ENCODE measurements at places on chromosomes 1 and 21.

- no peak for DNase-seq
Observed at GRCh38 chr21:37264808-37265207, 2.3 kb downstream of the VPS26C start.

- no peak for DNase-seq
Observed at GRCh38 chr1:203764105-203765028, 616 bp upstream of the LAX1 start.

GRCh38 chr21:45146801-45147200 is 72.4 kb downstream of the ADARB1 start:
- no peak for DNase-seq

- no peak for DNase-seq
Observed at GRCh38 chr1:155011437-155012025, 8.9 kb downstream of the ZBTB7B start.

DNA sequence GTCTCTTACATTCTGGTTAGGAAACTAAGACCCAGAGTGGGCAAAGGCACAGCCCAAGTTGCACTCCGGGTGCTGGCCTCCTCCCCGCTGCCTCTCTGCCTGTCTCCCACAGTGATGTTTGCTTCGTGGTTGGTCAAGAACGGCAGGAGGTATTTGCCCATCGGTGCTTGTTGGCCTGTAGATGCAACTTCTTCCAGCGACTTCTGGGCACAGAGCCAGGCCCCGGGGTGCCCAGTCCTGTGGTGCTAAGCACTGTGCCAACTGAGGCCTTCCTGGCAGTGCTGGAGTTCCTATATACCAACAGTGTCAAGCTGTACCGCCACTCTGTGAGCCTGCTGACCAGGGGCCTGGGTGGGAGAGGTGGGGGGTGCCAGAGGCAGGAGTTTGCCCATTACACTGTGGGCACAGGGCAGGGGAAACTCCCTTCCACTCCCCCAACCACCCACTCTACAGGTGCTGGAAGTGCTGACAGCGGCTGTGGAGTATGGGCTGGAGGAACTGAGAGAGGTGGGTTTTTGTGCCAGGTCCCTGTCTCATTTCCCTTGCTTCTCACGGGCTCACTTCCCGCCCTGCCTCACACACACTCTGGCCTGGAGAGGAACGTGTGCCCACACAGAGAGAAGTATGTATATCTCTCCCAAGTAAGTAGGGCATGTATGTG is 1.9 kb downstream of the BTBD19 start:
- no peak for DNase-seq

- DNase-seq, result no peak
Observed at GRCh38 chr1:78492386-78492950, 1.7 kb downstream of the PTGFR start.

- DNase-seq, result peak; percentile 11
Observed at GRCh38 chr1:203871114-203871880, 9.9 kb downstream of the SNRPE start.

GRCh38 chr1:107617456-107617855 is 347.5 kb downstream of the VAV3 start:
- no peak for DNase-seq

DNA sequence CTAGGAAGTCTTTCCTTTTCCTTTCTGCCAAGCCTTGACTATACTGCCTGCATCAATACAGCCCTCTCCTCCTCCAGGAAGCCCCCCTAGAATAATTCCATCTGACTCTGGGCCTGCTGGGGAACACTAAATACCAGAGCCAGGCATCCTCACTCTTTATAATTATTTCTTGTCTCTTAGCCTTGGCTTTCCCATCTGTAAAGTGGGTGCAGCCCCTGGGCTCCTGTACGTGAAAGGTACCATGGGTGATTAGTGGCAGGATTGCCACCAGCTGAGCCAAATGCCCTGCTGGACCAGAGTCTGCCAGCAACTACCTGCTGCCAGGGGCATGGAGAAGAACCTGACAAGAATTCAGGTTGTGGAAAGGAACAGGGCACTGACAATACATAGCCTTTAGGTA is 58.7 kb downstream of the LGR6 start:
- no peak for DNase-seq

DNA sequence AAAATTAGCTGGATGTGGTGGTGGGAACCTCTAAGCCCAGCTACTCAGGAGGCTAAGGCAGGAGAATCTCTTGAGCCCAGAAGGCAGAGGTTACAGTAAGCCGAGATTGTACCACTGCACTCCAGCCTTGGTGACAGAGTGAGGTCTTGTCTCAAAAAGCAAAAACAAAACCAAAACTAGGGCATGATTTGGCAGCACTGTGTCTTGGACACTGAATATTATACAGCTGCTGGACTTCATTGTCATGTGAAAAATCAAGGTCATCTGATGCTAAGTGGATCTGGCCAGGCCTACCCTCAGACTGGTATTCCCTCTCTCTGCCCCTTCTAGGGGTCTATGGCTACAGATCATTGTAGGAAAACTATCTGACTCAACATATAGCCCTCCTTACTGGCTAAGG is 55.2 kb upstream of the MRPS6 start:
- DNase-seq, result no peak

DNA sequence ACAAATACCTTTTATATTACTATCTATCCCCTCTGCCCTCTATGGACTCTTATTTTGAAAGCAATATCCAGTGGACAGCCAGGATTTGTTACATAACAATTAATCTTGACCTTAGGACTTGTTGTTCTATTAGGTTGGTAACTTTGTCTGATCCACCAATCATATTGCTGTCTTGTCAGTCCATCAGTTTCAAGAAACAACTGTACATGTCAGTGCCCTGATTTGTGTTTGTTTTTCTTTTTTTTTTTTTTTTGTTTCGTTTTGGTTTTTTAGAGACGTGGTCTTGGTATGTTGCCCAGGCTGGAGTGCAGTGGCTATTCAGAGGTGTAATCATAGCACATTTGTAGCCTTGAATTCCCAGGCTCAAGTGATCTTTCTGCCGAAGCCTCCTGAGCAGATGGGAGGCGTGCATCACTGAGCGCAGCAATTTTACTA is 1.5 kb upstream of the SCP2 start:
- no peak for DNase-seq

DNA sequence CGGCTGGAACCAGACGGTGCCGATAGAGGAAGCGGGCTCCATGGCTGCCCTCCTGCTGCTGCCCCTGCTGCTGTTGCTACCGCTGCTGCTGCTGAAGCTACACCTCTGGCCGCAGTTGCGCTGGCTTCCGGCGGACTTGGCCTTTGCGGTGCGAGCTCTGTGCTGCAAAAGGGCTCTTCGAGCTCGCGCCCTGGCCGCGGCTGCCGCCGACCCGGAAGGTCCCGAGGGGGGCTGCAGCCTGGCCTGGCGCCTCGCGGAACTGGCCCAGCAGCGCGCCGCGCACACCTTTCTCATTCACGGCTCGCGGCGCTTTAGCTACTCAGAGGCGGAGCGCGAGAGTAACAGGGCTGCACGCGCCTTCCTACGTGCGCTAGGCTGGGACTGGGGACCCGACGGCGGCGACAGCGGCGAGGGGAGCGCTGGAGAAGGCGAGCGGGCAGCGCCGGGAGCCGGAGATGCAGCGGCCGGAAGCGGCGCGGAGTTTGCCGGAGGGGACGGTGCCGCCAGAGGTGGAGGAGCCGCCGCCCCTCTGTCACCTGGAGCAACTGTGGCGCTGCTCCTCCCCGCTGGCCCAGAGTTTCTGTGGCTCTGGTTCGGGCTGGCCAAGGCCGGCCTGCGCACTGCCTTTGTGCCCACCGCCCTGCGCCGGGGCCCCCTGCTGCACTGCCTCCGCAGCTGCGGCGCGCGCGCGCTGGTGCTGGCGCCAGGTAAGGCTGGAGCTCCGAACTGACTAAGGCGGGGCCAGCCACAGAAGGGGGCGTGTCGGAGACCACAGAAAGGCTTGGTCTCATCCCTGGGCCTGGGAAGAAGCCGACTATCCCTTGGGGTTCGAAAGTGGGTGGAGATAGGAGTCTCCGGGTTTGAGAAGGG is 486 bp downstream of the SLC27A3 start:
- DNase-seq, result peak; percentile 84

DNA sequence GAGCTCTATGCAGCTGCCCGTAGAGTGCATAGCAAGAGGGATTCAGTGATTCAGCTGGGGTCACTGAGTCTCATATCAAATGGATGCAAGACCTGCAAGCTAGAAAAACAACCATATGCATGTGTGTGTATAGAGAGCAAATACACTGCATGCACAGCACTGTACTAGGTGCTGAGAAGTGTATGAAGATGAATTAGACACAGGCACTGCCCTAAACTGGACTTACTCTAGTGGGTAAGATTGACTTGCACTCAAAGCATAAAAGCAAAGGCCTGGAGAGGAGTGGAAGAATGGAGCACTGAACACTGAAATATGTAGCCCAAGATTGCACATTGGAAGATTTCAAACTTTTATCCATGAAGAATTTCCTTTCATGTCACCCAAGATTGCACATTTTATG is 5.5 kb upstream of the GBP1 start:
- DNase-seq, result no peak

- DNase-seq, result no peak
Observed at GRCh38 chr1:212651521-212651920, 43.0 kb downstream of the ATF3 start.

DNA sequence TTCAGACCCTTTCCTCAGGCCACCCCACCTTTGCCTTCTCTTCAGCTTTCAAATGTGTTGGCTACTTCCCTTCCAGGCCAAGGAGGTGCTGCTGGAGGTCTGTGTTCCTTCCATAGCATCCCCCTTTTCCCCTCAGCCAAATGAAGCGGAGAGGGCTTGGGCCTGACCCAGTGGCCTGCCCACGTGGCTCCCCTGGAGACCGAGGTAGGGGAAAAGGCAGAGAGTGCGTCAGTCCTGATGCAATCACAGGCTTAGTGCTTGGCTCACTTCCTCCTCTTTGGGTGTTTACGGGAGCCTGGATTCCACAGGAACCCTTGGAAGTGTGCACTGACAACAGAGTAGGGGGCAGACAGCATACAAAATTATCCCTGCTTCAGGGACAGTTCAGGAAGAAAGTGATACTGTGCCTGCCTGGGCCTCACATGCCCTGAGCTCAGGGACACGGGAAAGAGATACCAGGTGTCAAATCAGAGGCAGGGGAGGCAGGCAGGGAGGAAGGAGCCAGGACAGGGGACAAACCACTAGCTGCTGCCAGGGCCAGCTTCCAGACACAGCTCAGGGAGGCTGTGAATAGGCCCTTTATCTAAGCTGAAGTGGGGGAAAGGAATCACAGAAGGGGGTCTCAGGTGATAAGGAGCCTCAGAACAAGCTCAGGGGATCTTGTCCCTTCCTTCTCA is 16.6 kb upstream of the PTP4A2 start:
- no peak for DNase-seq

DNA sequence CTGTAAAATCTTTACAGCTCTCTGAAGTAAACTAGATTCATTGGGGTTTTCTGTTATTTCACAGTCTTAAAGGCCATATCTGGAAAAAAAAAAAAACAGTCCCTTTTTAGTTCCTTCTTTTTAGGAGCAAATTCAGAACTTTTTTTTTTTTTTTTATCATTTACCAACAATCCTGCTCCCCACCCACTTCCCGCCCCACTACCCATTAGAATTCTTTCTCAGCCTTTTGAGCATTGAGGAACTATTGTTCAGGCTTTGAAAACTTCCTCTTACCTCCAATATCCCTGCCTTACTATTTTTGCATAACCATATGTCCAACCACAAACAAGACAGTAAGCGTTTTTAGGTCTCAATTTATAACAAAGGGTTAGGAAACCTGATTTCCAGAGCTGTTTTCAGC is 330.1 kb downstream of the PLPP3 start:
- no peak for DNase-seq

DNA sequence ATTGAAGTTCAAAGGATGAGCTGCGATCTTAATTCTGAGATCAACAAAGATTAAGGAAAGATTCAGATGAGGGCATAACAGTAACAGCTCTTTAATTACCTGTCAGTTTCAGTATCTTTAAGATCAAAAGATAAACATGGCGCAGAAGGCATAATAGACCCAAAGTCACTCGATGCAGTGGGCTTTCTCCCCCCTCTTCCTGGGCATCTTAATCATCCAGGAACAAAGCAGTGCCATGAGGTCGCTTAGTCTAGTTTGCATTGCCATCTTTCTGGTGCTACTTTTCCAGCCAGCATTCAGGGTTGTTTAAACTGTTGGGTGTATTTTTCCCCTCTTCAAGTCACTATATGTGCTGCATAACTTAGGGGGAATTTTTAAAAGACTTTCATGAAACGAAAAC is 72.3 kb downstream of the HUNK start:
- no peak for DNase-seq

- no peak for DNase-seq
Observed at GRCh38 chr21:39319251-39319756, 5.9 kb upstream of the BRWD1 start.

GRCh38 chr1:193569096-193569982 is 382.9 kb upstream of the B3GALT2 start:
- DNase-seq, result no peak

GRCh38 chr1:24149866-24150233 is 6.9 kb upstream of the IL22RA1 start:
- DNase-seq, result no peak

DNA sequence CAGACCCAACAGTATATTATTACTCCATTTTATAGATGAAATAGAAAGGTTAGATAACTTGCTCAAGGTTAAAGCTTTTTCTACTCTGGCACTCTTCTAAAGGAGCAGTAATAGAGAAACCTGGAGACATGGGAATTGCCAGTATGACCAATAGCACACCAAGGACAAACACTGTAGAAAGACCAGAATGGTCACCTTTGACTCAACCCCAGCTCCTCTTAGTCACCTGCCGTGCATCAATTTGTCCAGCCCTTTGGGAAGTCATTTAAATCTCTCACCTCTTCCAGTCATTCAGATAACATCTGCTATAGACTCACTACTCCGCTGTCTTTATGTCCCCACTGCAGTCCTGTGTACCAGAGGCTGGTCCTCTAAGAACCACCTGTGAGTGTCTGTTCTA is 23.9 kb upstream of the SLC44A3 start:
- DNase-seq, result no peak

DNA sequence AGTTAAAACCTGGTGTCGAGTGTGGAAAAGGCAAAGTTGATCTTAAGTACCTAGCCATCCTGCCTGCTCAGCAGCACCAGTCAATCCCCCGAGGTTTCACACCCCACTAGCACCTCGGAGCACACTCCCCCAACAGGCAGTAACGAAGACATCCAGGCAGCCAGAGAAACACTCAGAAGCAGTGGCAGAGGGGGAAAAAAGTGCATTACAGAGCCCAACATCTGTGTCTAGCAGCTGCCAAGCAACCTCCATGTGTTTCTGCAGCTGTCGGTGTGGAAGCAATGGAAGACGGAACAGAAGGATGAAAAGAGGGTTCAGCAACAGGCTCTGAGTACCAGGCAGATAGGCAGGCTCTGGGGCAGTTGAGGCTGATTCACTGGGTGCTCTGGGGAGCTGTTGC is 73.4 kb upstream of the PROX1 start:
- DNase-seq, result no peak

DNA sequence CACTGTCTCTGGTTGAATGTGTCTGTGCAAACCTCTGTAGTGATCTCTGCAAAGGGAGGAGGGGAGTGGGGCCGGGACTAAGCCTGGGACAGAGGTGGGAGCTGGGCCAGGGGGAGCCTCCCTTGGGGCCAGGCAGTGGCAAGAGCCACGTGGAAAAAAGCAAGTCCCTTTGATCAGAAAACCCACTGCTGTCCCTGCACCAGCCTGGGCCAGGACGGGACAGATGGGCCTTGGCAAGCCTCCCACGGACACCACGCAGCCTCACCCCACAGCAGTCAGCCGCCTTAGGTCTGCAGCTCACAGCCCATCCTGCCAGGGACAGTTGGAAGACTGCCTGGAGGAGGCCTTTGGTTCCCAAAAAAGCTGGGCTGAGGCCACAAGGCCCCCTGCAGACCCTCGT is 11.7 kb upstream of the TRAPPC10 start:
- DNase-seq, result no peak

GRCh38 chr1:245290836-245291235 is 136.1 kb downstream of the KIF26B start:
- DNase-seq, result no peak

- DNase-seq, result no peak
Observed at GRCh38 chr1:53138991-53139884, 3.2 kb downstream of the SLC1A7 start.

- DNase-seq, result no peak
Observed at GRCh38 chr1:55190109-55190508, 25.1 kb downstream of the USP24 start.

All from iPS DF 6.9 (cell line).